Putamen (tissue), 1 donor: ENCODE measurements at places on chromosomes 12 and 14.

GRCh38 chr14:95597784-95598211, 62.9 kb downstream of the GLRX5 start:
- no peak for DNase-seq

- DNase-seq: no peak
Measured at GRCh38 chr12:108635997-108636808, 2.5 kb upstream of the SELPLG start.

GRCh38 chr12:96047229-96048211, 12.1 kb upstream of the LTA4H start:
- no peak for DNase-seq

DNA sequence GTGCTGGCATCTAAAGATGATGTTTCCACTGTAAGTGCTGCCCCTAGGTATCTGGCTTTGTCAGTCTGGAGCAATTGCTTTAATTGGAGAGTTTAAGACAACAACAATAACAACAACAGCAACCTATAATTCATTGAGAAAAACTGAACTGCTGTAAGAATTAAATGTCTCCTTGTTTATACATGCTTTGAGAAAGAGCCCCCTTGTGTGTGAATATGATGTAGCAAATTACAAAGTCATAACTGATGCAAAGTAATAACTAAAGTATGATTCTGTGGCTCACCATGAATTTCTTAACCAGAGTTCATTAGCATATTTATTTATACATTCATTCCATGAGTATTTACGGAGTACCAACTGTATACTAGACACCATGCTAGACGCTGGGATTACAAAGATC, 59.2 kb upstream of the PRIMA1 start:
- no peak for DNase-seq

DNA sequence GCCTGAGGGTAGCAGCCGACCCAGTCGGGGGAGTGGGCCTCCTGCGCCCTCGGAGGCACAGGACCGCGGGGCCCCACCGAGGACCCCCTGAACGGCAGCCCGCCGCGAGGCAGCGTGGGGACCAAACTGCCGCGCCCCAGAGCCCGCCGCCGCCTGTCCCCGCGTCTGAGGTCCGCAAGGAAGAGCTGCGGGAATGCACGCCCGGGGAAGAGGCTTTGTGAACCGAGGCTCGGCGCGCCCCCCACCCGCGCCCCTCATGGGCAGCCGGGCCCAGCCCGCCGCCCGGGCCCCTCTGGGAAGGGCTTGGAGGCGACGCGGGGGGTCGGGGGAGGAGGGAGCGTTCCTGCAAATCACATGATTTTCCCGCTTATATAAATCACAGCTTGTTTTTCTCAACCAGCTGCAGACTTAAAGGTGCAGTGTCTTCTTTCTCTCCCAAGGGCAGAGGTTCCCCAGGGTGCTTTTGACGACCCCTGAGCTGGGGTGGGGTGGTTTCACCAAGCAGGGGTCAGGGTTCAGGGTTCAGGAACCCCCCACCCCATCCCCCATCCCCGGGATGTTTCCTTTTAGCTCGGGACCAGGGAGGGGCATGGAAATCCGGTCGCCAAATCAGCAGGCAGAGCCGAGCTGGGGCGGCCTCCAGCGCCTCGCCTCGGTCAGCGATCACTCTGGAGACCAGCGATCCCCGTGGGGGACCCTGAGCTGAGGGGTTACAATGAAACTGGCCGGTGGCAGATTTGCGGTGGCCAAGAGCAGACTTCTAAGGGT, 44.7 kb upstream of the ATP23 start:
- peak; percentile 73 for DNase-seq

DNA sequence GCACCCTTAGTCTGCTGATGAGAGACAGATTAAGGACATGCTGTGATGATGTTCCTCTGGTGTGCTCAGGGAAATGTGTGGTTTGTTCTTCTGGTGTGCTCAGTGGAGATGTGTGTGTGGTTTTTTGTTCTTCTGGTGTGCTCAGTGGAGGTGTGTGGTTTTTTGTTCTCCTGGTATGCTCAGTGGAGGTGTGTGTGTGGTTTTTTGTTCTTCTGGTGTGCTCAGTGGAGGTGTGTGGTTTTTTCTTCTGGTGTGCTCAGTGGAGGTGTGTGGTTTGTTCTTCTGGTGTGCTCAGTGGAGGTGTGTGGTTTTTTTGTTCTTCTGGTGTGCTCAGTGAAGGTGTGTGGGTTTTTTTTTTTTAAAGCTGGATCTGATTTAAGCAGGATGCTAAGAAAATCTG, 15.4 kb downstream of the PIWIL1 start:
- no peak for DNase-seq

DNA sequence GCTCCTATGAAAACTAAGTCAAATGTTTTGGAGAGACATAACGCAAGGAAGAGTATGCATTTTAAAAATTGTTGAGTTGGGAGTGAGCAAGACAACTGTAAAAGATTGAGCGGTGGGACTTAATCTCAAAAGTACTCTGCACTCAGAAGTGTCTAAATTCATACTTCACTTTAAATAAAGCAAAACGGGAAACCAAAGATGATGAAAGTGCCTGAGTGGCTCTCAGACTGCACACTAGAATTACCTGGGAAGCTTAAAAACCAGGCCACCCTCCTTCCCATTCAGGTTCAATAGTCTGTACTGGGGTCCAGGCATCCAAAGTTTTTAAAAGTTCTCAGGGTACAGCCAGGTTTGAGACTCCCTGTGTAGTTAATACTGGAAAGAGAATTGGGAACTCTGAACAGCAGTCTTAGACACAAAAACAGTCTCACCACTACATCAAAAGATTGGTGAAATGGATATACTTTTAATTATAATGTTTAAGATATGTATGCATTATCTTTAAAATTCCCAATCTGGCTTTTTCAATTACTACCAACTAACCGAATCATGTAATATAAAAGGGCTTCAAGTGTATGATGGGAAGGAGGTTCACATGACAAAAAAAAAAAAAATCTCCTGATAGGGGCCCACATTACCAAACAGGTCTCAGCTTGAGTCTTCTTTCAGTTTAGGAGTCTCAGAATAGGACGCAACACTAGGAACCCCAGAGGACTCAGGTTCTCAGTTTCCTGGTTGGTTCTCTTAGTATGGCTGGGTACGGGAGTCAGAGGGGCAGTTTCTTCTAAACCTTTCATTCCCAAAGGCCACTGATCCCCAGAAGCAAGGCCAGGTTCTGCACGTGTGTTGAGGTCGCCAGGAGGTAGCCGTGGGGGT, 1.0 kb downstream of the HOMEZ start:
- DNase-seq: no peak

GRCh38 chr14:65658202-65658601, 245.7 kb downstream of the FUT8 start:
- no peak for DNase-seq

DNA sequence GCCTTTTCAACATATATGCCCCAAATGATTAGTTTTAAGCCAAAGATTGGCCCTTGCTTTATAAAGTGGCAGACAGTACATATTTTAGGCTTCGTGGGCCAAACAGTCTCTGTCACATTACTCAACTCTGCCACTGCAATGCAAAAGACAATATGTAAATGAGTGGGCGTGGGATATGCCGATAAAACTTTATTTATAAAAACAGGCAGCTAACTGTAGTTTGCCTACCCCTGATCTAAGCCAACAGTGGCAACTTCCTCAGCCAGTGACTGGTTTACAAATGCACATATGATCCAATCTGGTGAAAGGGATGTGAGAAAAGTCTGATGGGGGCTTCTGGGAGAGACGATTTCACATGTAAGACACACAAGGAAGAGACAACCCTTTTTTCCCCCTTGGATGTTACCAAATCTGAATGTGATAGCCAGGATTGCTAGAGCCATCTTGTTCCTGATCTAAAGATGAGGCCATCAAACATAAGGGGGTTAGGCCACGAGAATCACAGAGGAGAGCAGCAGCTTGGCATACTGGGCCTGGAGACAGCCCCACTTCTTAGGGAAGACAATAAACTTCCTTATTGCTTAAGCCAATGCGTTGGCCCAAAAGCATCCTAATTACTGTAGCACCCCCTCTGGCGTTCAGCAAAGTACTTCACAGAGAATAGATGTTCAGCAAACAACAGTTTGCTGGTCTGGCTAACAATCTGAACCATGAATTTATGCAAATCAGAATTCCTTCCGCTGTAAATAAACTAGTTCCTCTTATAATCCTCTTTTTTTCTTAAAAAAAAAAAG, 75.2 kb upstream of the TMCC3 start:
- DNase-seq: no peak

DNA sequence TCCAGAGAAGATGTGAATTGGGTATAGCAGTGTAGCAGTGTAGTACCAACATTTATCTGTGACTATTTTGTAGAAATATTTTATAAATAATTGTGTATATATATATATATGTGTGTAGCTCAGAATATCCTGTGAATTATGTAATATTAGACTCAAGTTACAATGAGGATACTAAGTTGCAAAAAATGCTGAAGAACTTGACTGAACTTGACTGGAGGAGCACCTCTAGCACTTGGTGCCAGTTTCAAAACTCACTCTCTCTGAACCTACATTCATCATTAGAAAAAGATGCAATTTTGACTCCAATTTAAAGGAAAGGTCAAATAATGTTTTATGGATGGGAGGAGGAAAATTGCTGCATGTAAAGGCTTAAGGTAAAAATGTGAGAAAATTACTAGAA, 285.7 kb upstream of the LMO3 start:
- no peak for DNase-seq

DNA sequence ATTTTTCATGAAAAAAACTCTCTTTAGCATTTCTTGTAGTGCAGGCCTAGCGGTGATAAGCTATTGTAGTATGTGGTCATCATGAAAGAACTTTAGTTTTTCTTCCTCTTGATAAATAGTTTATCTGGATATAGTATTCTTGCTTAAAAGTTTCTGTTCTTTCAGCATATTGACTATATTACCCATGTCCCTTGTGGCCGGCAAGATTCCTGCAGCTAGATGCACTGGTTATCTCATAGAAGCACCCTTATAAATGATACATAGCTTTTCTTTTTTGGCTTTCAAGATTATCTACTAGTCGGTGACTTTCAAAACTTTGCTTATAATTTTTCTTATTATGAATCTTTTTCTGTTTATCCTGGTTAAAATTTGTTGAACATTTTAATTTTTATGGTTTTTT, 234.8 kb downstream of the ALG10 start:
- no peak for DNase-seq

GRCh38 chr14:65096323-65097089, 5.8 kb downstream of the MAX start:
- no peak for DNase-seq
